Stimulated activated CD8-positive, alpha-beta memory T cell treated with anti-CD3 and anti-CD28 coated beads, Interleukin-12 subunit alpha, Interleukin-12 subunit beta, amount 100 ng/mL, for 1 hour (primary cell): ENCODE measurements at places on chromosomes 11 and 22.

- no peak for DNase-seq
Observed at GRCh38 chr22:19106886-19107729, 15.1 kb downstream of the DGCR2 start.

- no peak for DNase-seq
Observed at GRCh38 chr11:111185266-111185665, 60.3 kb upstream of the POU2AF2 start.

DNA sequence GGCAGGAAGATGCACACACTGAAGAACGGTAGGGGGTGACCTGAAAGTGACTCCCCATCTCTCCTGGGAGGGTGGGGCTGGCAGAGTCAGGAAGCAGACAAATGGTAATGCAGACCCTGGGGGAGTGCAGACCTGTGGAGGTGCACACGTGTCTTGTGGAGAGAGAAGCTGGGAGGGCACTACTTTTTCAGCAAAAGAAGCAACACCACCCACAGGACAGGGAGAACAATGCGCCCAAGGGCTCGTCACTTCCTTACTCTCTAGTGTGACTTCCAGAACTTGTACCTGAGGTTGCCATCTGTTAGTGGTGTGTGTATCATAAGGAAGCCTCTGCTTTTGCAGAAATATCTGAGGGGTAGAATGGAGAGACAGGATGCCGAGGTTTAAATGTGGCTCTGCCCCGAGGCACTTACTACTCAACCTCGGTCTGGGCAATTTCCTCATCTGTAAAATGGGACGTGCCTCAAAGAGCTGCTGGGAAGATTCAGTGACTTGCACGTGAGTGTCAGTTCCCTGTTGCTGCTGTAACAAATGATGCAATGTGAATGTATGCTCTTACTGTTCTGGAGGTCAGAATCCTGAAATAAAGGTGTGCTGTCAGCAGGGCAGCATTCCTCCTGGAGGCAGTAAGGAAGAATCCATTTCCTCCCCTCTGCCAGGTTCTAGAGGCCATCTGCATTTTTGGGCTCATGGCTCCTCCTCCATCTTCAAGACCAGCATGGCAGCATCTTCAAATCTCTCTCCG lies 323.4 kb downstream of the SHANK2 start:
- DNase-seq = no peak

DNA sequence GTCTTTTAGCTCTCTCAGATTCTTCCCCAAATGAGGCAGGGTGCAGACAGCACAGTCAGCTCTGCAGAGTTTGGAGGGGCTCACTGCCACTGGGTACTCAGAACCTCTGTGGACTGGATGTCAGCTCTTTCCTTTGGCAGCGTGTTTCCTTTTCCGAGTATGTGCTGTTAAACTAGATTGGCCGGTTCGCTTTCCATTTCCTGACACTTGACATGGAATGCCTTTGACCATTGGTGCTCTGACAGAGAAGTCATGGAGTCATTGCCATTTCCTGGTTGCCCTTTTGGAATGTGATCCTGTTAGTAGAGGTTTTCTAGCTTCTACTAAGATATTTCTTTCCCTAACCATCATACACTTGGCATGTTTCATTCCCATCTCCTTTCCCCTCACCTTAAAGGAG lies 86.7 kb downstream of the SWAP70 start:
- DNase-seq = no peak

DNA sequence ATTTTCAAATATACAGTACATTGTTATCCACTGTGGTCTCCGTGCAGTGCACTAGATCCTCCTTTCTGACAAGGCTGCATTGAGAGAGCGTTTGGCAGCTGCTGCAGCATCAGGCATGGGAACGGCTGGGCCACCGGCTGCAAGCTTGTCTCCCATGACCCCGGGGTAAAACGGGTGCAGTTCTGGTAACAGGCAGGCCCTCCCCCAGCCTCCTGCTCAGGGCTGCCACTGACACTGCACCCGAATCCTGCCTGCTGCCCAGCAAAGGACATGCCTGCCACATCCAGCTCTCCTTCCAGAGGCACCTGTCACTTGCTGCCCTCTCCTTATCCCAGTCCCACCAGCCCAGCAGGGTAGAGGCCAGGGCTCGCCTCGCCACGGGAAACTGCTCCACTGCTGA lies 124.5 kb upstream of the TMEM45B start:
- no peak for DNase-seq
